ENCODE measurements at places on chromosomes 7 and 10.

- no peak for DNase-seq
Observed at GRCh38 chr7:18740579-18740988, 245.0 kb downstream of the HDAC9 start.

- DNase-seq, result no peak
Observed at GRCh38 chr10:43684292-43684559, 35.5 kb upstream of the ZNF32 start.

DNA sequence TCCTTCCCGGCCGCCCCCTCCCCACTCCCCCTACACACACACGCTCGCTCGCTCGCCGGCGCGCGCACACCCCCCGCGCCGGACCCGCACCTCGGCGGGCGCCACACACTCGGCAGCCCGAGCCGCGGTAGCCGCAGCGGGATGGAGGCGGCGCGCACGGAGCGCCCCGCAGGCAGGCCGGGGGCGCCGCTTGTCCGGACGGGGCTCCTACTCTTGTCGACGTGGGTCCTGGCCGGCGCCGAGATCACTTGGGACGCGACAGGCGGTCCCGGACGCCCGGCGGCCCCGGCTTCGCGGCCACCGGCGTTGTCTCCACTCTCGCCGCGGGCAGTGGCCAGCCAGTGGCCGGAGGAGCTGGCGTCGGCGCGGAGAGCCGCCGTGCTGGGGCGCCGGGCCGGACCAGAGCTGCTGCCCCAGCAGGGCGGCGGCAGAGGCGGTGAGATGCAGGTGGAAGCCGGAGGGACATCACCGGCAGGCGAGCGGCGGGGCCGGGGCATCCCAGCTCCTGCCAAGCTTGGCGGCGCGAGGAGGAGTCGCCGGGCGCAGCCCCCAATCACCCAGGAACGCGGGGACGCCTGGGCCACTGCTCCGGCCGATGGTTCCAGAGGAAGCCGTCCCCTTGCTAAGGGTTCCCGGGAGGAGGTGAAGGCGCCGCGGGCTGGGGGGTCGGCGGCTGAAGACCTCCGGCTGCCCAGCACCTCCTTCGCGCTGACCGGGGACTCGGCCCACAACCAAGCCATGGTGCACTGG, at the start of gene SORCS3:
Gene SORCS3, plus strand, starts transcription at position 104 of the 750 bp plus-strand sequence.
- DNase-seq, result no peak

GRCh38 chr10:55746002-55746401, 615.1 kb downstream of the ZWINT start:
- DNase-seq, result no peak

DNA sequence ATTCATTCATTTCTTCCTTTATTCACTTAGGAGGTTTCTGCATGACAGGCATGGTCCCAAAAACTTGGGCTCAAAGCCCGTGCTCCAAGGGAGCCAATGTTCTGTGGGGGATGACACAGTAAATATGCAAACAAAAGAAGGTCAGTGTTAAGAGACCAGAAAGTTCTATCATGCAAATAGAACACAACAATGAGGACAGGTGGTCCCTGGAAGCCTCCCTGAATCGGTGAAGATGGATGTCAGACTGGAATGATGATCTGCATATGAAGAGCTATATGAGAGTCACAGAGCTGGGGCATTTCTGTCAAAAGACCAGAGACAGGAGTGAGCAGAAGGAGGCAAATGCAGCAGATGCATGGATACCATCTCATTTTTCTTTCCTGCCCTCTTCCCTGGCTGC, 129.0 kb downstream of the ABCA13 start:
- DNase-seq, result peak; percentile 63

DNA sequence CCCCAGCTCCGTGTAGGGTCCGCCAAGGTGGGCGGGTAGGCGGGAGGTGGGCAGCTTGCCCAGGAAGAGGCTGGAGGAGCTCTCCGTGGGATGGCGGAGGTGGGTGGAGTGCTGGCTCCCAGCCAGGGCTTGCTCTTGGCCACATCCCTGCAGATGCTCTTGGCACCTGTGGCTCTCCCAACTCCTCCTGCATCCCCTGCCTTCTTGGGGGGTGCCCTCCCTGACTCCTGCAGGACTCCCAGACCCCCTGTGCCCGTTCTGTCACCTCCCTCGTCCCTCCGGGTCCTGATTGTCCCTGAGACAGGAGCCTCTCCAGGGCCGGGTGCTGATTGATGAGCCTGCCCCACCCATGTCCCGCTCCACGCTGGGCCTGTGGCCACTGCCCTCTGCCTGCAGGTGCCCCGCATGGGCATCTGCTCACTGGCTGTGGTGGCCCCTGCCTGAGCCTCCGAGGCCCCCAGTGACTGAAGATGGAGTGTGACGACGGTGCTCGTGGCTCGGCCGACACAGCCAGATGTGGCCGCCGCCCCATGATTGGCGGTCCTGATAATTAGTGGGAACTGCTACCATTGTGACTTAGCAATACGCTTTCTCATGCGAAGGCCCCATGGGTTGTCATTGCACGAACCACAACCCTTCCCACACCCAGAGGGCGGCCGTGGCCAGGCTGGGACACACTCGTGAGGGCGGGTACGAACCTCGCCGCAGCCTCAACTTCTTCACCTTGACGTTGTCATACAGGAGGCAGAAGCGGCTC, 23.6 kb downstream of the CFAP46 start:
- DNase-seq, result no peak

Measured in iPS DF 19.7 (cell line).